ENCODE measurements at places on chromosomes 1 and 21.
A peak's percentile ranks its signal among the peaks of the same experiment; 100 is the strongest.

GRCh38 chr1:192703283-192704206 is 67.6 kb downstream of the RGS13 start:
- no peak for DNase-seq

GRCh38 chr1:212328248-212328647 is 43.0 kb downstream of the PPP2R5A start:
- no peak for DNase-seq

DNA sequence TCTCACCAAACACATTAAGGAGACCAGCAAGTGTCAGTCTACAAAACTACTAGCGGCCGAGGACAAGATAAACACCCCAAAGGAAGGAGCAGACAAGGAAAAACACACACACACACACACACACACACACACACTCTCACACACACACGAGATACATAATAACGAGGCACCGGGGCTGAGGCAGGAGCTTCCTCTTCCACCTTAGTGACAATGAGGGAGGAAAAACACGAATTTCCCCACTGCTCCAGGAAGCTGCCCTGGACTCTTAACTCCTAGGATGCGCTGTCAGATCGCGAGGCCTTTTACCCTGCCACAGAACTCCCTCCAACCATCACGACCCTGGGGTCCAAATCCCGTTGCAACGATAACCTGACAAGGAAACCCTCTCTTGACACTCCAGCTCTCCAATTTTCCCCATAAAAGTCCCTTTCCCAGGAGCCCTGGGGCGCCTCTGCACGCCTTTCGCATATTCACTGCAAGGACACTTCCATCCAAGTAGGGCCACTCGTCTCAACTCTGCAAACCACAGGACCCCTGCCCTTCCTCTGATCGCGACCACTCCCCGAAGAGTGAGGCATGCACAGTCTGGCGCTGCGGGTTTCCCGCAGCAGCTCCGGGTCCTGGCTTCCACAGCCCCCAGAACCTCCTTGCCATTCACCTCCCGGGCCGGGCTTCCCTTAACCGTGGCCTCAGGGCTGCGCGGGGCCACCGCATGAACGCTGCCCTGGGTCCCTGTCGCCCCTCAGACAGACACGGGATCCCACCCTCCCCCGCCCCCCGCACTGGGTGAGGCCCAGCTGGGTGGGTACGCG is 581 bp downstream of the ETV3 start:
- peak; percentile 8 for DNase-seq

- no peak for DNase-seq
Measured at GRCh38 chr1:80272495-80272894, 1266.0 kb upstream of the ADGRL4 start.

- no peak for DNase-seq
Measured at GRCh38 chr1:182444497-182444896, 5.4 kb upstream of the RGSL1 start.

GRCh38 chr1:19859876-19860275 is 22.3 kb upstream of the OTUD3 start:
- DNase-seq = no peak

DNA sequence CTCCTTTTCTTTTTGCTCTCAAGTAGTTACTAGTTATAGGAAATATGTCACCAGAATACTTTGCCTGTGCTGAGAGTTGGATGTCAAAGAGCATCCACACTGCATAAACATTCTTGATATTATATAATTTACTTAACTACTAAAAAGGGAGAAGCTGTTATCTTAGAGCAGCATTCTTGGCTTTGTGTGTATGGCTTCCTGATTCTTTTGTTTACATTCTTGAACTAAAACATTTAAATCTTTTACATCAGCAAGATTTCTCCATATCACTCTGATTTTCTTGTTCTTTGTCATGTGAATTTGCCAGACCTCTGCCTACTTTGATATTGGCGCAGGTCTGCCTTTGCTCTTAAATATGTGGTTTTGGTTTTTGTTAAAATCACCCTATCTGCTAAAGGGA is 48.8 kb downstream of the SUCO start:
- no peak for DNase-seq

- no peak for DNase-seq
Measured at GRCh38 chr1:111629190-111629954, 9.8 kb downstream of the RAP1A start.

- no peak for DNase-seq
Measured at GRCh38 chr1:66757722-66758240, 5.5 kb downstream of the DYNLT5 start.

DNA sequence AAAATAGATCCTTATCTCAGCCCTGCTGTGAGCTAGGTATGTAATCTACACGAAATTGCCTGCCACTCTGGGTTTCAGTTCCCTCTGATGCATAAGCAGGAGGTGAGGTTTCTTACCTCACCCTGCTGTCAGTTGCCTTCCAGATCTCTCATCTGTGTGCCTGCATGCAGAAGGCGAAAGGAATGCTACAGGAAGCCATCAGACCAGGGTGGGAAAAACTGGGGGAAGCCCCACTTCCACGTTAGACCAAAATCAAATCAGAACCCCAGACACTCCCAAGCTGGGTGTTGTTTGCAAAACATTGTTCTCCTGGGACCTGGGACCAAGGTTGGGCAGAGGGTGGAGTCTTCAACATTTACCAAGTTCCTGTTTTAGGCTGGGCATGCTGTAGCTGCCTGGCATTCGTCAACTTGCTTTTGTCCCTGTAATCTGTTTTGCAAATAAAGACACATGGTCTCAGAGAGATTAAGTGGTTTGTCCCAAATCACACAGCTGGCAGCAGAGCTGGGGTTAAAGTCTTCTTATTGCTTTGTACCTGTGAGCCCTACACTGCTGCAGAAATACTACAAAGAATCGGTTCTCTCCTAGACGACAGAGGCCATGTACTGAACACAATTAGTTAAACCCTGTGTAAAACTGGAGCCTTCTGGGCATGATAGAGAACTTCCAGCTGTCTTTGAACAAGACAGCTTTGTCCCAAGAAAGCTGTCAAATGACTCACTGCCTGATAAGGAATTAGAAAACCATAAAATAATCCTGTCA is 389.7 kb upstream of the RUNX1 start:
- DNase-seq = no peak

DNA sequence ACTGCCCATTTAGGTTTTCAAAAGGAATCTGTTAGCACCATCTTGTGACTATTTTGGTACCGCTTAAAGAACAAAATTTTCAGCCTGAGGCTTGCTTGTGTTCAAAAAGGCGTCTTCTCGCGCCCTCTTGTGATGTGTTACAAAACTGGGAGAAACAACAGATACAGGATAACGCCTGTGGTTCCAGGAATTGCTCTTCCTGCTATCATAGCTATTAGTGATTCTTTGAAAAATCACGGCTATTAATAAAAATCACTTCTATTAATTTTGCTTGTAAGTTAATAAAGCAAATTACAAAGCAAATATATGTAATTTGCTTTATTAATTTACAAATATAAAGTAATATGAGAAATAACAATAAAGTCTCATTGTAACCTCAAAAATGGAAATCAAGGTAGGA is 82.2 kb upstream of the ABCD3 start:
- DNase-seq = no peak

GRCh38 chr1:226002667-226003501 is 3.7 kb upstream of the SDE2 start:
- no peak for DNase-seq

DNA sequence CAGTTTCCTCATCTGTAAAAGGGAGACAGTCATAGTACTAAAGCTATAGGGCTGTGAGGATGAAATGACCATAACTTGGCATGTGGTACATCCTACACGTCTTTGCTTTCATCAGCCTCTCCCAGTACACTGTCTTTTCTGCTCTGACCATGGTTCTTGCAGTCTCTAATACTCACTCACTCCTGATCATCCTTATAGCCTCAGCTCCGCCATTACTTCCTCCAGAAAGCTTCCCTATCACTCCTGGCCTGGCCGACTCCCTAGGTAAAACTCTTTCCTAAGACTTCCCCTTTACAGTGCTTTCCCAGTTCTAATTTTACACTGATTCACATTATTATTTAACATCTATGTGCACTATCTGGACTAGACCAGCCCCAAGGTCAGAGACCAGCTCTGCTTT is 5.0 kb upstream of the MRPL24 start:
- no peak for DNase-seq

- DNase-seq = no peak
Measured at GRCh38 chr21:23130308-23130707, 2132.1 kb downstream of the NCAM2 start.

GRCh38 chr1:55338448-55338820 is 123.3 kb upstream of the USP24 start:
- no peak for DNase-seq

GRCh38 chr1:171188388-171189266 is 3.5 kb downstream of the FMO2 start:
- peak; percentile 6 for DNase-seq

- no peak for DNase-seq
Measured at GRCh38 chr1:43671626-43672330, 21.8 kb downstream of the KDM4A start.

DNA sequence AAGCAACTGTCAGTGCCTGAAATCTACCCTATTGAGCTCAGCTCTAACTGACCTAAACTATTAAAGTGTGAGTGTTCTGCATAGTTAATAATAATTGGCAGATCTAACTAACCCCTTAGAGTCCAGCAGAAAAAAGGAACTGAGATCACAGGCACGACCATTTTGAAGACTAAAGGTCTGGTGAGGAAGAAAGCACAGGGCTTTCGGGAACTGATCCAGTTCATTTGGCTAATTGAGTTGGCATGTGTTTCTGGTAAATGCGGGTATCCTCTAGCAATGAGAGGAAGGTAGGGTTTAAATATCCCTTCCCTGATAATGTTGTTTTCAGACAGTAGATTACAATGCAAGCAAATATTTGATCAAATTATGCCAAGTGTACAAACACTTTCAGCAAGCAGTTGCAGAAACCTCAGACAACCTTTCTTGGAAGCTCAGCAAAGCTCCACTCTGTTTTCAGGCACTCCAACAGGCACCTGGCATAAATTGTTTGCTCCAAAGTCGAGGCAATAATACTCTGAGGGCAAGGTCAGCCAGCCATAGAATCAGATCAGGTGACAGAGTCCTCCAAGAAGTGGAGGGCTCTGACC is 100.8 kb downstream of the KCNK1 start:
- DNase-seq = no peak

- DNase-seq = no peak
Measured at GRCh38 chr1:227994632-227995300, 12.0 kb upstream of the WNT3A start.

GRCh38 chr21:26070822-26071425 is 99.6 kb downstream of the APP start:
- peak; percentile 3 for DNase-seq

- DNase-seq = no peak
Measured at GRCh38 chr1:220908757-220909156, 29.5 kb downstream of the HLX start.

DNA sequence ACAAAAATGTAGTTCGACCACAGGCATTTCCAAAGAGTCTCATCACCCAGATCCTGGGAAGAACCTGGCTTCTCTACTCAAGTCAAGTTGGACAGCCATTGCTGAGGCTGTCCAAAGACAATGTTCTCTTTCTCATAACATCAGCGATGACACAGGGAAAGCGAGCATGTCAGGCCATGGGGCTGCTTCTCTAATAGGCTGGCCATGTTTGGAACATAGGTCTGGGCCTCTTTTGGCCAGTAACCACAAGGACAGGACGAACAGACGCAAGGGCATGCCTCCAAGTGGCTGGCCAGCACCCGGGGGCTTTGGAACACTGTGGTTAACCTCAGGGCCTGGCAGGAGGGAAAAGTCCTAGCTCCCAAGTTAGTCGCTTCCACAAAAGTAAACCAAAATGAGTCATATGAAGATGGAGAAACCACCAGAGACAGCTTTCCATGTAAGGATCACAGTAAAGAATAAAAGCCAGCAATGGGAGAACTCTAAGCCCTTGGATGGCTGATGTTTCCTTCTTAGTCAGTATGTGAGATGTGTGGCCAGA is 80.6 kb upstream of the SLC44A3 start:
- no peak for DNase-seq

DNA sequence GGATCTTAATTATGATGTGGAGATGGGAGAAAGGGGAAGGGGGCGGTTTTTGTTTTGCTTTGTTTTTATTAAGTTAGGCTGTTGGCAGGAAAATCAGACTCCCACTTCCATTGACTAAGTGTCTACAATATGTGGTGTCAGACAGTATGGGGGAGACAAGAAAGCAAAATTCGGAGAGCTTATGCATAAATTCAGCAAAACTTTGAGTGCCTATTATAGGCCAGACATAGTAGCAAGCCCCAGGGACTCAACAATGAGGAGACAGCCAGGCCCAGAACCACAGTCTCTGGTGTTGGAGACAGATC is 835 bp upstream of the TSPAN2 start:
- no peak for DNase-seq

- no peak for DNase-seq
Measured at GRCh38 chr1:101136739-101137138, 100.1 kb upstream of the S1PR1 start.

- DNase-seq = no peak
Measured at GRCh38 chr1:180586671-180587155, 27.9 kb downstream of the OVAAL start.

DNA sequence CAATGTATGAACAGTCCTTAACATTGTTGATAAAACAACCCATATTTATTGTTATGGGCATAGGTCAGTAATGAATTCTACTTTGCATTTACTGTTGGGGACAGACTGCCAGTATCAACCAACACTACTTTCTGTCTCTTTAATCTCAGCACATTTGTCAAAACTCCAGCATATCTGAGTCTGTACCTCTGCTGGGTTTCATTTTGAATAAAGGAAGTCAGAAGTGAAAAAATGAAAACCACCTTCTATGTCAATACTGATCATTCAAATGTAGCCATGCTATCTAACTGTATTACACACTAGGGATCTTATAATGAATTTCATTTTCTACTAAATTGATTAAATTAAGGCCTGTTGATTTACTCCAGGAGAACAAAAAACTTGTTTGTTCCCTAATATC is 24.2 kb upstream of the CXADR start:
- no peak for DNase-seq

- DNase-seq = no peak
Measured at GRCh38 chr1:29688471-29689365, 452.4 kb downstream of the PTPRU start.

DNA sequence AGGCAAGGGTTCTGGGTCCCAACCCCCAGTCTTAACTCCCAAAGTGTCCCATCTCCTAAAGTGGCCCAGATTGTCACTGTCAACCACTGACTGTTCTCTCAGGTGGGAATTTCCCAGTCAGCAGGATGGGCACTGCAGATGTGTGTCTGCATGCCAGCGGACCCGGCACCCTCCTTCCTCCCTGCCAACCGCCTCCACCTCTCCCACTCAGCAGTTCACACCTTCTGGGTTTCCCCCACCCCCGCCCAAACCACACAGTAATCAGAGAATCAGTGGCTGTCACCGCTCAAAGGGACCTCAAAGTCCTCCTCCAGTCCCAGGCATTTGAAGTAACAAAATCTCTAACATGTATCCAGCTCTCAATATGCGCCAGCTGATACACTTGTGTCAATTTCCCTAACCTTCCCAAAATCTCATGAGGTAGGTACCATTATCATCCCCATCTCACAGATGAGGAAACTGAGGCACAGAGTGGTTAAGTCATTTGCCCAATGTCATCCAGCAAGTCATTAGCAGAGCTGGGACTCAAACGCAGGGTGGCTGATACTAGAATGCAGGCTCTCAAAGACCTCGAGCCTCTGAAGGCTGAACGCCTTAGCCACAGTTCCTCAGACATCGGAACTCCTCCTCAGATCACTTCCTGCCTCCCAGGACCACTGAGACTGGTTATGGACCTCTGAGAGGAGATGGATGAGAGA is 4.8 kb downstream of the RUNX3 start:
- peak; percentile 79 for DNase-seq
